ENCODE measurements at places on chromosomes 11 and 22.

- no peak for DNase-seq
Measured at GRCh38 chr22:22547692-22548300, 11.3 kb downstream of the PRAME start.

DNA sequence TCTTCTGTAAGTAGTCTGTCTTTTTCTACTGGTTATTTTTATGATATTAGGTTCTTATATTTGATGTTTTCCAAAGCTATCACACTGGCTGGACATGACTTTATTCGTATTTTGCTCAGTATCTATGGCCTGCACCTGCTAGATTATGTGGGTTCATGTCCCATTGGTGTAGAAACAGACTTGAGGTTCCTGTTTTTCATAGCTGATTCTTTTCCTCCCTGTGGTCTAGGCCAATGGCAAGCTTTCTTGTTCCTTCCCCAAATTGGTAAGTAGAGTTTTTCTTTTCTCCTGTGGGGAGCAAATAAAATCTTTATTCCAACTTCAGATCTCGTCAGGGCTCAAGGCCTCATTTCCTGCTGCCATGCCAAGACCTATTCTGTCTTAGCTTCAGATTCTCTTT is 30.2 kb upstream of the SWAP70 start:
- DNase-seq = no peak

DNA sequence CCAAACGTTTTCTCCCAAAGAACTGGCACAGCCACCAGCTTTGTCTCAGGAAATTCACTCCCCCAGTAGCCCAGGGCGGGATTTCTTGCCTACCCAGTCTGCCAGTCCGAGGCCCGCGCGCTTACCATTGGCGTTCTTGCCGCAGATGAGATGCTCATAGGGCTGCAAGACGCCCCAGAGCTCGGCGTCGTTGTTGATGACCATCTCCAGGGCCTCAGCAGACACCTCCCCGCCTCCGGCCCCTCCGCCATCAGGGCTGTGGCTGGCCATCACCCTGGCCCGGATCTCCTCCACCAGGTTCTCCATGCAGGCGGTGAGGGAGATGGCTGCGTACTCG is 1.3 kb downstream of the ABTB2 start:
- peak; percentile 34 for DNase-seq

DNA sequence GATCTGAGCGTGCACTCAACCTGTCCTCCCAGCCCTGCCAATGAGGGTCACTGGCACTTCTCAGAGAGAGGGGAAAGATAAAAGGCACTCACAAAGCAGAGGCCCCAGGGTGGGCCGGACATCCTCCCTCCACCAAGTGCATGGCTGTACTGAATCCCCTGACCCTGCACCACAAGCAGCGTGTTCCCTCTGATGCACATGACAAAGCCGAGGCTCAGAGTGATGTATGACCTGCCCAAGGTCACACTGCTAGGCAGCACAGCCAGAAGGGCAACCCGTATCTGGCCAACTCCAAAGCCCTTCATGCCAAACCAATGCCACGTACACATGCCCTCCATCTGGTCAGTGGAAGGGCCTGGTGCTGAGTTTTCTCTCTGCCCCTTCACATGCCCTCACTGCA is 22.1 kb downstream of the SPATA19 start:
- DNase-seq = no peak

DNA sequence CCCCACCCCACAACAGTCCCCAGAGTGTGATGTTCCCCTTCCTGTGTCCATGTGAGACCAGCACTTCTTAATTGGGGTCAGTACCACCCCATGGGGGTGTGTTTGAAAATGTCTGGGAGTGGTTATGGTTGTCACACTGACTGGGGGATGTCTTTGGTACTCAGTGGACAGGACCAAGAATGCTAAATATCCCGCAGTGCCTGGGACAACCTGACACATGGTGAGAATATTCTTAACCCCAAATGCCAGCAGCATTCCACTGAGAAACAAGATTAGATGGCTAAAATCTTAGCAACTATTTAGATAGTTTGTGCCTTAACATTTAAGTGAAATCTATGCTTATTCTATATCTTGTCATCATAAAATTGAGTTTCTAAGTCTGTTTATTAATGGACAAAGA is 177.5 kb upstream of the ZBED5 start:
- DNase-seq = no peak

GRCh38 chr22:24805790-24806662 is at the start of gene SGSM1:
SGSM1 (plus strand) TSS chr22:24806211; CDS start chr22:24806326, 115 bp downstream.
- DNase-seq = peak; percentile 82

DNA sequence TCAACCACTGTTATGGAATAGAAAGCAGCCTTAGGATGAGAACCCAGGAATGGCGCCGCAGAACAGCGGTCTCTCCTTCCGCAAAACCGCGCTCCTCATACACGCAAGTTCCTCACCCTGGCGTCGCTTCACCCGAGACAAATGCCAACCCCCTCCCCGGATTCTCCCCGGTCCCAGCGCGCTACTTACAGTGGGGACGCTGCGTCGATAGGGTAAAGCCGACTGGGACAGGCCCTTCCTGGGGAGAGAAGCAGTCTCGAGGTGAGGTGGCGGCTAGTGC is 287 bp downstream of the RPS13 start:
- peak; percentile 52 for DNase-seq

DNA sequence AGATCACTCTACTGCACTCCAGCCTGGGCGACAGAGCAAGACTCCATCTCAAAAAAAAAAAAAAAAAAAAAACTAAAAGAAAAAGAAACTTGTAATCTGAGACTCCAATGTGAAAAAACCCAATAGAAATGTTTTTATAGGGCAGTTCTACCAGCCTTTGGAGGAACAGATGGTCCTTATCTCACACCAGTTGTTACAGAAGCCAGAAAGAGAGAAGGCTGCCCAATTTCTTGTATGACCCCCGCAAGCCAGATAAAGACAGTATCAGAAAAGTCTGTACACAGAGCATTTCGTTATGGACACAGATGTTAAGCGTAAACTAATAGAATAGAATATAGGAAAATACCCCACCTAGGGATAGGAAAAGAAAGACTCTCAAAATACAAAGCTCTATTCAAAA is 11.3 kb upstream of the TSGA10IP start:
- no peak for DNase-seq

- no peak for DNase-seq
Measured at GRCh38 chr11:117794772-117795629, 2.0 kb downstream of the DSCAML1 start.

DNA sequence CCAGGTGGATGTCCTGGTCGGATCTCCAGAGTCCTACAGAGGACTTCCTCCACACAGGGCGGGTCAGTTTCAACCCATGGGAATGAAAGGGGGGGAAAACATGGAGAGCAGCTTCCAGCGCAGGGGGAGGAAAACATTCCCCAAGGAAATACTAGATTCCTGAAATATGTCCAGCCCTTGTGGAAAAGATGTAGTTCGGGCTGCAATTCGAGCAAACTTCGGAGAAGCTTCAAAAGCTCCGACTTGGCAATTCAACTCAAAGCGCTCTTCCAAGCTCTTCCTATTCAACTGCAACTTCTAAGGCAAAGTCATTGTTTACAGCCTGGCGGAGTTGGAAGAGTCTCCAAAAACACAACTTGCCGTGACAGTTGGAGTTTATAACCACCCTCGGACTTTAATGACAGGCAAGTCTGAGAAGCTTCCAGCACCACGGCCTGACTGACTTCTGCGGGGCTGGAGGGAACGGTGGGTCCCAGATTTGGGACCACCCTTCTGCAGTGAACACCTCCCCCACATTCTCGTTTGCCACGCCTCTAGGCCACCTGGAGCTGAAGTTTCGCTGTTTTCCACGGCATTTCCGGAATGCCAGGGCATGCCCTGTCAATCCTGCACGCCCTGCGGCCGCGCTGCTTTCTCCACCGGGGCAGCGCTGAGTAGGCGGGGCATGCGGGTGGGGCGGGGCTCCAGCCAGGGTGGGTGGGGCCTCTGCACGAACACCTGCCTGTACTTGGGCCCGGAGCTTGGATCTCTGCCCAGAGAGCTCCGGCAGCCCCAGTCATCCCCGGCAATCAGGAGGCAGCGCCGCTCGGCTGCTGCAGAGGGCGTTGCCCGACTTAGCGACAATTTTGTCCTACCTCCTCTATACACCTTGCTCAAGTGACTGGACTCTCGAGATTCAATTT is 49.0 kb upstream of the BIRC3 start:
- DNase-seq = no peak

GRCh38 chr22:19610518-19611253 is 86.5 kb upstream of the CLDN5 start:
- DNase-seq = no peak

- DNase-seq = no peak
Measured at GRCh38 chr11:120034881-120035630, 102.9 kb downstream of the TRIM29 start.

DNA sequence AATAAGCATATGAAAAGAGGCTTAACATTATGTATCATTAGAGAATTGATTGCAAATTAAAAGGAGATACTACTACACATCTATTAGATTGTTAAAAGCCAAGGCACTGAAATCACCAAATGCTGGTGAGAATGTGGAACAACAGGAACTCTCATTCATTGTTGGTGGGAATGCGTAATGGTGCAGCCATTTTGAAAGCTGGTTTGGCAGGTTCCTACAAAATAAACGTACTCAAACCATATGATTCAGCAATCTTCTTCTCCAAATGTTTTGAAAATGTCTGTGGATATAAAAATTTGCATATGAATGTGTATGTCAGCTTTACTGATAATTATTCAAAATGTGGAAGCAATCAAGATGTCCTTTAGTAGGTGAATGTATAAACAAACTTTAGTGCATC is 176.4 kb upstream of the PLET1 start:
- no peak for DNase-seq

- DNase-seq = peak; percentile 25
Measured at GRCh38 chr11:47843361-47844055, 4.6 kb downstream of the NUP160 start.

GRCh38 chr11:115618428-115618827 is 114.2 kb upstream of the CADM1 start:
- DNase-seq = no peak

- no peak for DNase-seq
Measured at GRCh38 chr22:20566420-20567260, 59.2 kb downstream of the MED15 start.

GRCh38 chr11:5368502-5369043 is 15.0 kb upstream of the OR51M1 start:
- no peak for DNase-seq

DNA sequence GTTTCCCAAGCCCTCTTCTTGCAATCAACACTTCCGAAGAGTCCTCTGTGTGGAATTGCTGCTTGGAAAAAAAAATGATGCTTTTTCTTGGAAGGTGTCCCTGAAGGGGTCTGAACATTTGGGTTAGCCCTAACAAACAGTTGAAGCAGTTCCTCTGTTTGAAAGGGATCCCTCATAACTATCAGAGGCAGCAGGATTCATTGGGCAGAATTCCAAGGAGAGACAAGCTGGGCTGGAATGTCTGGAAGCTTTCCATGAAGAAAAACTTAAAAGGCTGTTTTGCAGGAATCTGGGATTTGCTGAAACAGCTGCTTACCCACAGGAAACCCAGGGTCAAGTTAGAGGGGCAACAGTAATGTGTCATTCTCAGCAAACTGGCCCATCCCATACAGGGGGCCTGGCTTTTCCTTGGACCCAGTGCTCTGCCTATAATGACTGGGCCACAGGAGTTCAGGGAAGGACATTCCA is 3.1 kb downstream of the CSNK2A3 start:
- DNase-seq = no peak

DNA sequence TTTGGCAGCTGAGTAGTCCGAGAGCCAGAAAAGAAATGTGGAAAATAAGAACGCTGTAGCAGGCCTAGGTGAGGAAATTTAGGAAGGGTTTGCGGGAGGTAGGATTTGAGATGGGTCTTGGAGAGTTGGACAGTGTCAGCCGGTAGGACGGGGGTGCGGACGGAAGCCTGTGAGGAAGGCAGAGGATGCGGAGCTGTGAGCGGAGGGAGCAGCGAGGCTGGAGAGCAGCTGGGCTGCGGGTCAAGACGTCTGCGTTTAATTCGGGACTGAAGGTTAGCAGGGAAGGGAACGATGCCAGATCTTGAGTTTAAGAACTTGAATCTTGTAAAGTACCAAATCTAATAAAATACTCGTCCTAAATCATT is 669 bp upstream of the TIGD3 start:
- DNase-seq = no peak

DNA sequence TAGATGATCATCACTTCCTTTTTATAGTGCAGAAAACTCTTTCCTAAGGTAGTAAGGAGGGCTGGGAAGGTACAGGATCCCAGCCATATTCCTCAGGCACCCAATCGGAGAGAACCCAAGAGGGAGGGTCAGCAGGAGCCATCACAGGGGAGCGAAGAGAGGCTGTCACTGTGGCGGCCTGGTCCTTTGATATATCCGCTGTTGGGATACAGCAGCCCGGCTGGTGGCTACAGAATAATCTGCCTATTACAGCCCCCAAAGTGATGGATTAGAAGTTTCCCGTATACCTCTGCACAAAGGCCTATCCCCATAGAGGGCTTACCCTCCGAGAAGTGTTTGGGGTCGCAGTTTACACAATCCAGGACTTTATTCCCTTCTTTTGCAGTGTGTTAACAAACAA is 48.5 kb downstream of the OR4D9 start:
- no peak for DNase-seq

All from suppressor macrophage treated with lipopolysaccharide for 4 hours (primary cell).